Stimulated activated CD8-positive, alpha-beta memory T cell treated with anti-CD3 and anti-CD28 coated beads, Interleukin-2, amount 100 ng/mL, for 1 hour (primary cell): ENCODE measurements at places on chromosomes 13 and 19.
A peak's percentile ranks its signal among the peaks of the same experiment; 100 is the strongest.

DNA sequence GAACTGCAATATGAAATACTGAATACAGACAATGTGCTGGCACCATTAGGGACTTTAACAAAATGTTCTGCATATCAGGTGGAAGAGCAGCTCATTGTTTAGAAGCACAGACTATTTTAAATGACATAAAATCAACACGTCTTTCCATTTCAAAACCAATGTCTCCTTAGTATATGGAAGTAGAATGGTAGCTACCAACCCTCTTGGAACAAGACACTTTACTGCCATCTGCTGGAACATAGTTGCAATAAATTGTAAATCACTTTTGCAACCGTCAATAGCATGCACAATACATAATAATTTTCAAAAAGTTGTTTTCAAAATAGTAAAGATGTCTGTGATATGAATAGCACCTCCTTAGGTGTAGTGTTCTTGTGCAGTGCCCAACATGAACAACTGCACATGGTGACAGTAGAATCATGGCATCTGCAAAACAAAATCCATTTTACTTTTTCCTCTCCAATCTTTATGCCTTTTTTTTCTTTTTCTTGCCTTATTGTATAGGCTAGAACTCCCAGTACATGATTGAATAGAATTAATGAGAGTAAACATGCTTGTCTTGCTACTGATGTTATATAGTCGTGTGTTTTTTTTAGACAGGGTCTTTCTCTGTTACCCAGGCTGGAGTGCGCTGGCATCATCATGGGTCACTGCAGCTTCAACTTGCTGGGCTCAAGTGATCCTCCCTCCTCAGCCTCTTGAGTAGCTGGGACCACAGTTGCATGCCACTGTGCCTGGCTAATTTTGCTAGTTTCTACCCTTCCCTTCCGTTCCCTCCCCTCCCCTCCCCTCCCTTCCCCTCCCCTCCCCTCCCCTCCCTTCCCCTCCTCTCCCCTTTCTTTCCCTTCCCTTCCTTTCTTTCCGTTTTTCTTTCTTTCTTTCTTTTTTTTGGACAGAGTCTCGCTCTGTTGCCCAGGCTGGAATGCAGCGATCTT, 7.8 kb upstream of the LYPD5 start:
- no peak for DNase-seq

DNA sequence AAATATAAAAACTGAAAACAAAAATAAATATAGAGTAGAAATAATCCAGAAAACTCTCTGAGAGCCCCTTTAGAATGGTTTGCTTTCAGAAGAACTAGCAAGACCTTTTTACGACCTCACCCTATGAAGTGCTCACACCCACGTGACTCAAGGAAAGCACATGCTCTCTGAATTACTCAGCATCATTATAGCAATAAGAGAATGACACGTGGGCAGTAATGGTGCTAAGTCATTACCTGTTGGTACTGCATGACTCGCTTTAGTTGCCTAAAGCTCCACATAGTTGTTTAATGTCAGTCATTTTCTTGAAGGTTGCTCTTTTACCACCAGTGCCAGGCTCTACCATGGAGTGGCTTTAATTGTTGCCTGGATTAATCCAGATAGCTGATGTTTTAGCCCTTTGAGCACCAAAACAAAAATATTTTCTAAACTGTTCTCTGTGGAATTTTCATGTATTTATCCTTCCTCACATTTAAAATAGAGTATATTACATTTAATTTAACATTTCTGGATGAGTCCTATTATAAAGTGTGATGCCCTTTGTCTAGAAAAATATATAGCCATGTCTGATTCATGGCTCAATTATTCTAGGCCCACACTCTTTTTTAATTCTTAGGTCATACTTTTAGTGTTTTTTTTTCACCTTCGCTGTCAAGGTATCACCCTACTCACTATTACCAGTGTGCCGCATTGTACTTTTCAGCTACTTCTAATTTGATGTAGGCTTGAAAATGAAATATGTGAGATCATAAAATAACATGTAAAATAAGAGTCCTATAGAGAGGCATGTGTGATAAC, 56.8 kb downstream of the THSD1 start:
- no peak for DNase-seq

DNA sequence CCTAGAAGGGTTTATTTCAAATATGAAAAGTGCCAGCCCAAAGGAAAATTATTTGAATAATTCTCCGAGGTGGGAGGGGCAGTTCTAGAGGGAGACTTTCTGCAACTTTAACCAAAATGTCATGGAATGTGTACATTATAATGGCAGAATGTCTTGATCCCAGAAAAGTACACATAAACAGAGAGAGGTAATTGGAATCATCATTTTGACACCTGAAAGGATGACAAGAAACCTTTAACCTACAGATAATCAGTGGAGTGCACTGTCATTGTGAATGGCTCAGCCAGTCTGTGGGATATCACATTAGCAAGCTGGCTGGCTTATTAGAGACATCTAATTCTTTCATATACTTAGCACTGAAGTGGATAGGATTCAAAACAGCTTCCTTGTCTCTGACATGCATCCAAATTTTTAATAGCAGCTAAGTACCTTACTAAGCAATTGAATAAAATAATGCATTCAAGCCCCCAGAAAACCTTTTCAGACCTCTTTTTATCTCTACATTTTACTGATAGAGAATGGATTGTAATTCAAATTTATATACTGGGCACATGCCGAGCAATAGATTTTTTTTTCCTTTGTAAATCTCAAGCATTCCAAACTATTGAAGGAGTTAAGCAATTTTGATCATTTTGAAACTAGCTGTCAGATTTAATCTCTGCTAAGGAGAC, 468.6 kb downstream of the COG6 start:
- DNase-seq = no peak

DNA sequence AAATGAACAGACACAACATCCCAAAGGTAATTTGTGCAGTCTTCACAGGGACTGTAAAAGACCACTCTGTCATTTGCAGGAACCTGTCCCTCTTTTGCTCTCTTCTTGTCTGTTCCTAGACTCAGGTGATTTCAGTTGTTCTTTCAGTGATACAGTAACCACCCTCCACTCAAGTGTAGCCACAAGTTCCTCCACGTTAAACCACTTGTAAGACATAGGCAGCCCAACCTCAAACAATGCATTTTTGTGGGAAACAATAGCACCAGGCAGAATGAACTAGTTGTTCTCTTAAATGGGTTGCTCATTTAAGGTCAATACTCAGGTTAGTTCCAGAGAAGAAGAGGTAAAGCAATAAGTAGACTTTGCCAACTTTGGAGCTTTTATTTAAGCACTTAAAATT, 359.4 kb downstream of the MZT1 start:
- DNase-seq = no peak

- no peak for DNase-seq
These were observed 2.5 kb upstream of the DBP start for GRCh38 chr19:48639483-48640375.

DNA sequence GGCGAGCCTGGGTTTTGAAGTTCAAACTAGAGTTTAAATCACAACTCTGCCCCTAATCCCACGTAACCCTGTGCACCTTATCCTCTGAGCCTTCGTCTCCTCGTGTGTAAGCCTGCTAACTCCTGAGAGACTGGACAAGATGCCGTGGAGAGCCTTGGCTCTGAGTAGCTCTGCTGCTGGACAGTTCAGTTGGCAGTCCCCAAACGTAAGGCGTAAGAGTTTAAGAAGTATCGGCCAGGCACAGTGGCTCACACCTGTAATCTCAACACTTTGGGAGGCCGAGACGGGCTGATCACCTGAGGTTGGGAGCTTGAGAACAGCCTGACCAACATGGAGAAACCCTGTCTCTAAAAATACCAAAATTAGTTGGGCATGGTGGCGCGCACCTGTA, 4.7 kb upstream of the CD79A start:
- no peak for DNase-seq

- DNase-seq = peak; percentile 65
These were observed at the start of gene ZNF677 for GRCh38 chr19:53254411-53255341. ZNF677 (minus strand) TSS chr19:53254873; CDS start chr19:53251550, 3,323 bp downstream.

- DNase-seq = no peak
These were observed 56.8 kb downstream of the KLF12 start for GRCh38 chr13:74077375-74077774.

DNA sequence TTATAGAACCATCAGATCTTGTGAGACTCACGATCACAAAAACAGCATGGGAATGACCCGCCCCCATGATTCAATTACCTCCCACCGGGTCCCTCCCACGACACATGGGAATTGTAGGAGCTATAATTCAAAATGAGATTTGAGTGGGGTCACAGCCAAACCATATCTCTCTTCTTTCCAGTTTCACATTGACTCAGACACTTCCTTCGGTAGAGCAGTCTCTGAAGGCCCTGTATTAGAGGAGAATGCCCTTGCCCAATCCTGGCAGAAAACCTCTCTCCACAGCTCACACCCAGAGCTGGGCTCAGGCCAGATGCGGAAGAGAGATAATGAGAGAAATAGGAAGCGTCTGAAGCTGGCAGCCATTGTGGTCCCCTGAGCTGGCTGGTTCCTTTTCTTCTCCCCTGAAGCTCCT, 72.4 kb upstream of the CLDN10 start:
- DNase-seq = no peak

GRCh38 chr19:924553-925086, 1.2 kb upstream of the ARID3A start:
- DNase-seq = no peak

GRCh38 chr13:73938372-73939070, 195.7 kb downstream of the KLF12 start:
- DNase-seq = no peak

- DNase-seq = no peak
These were observed 283.1 kb downstream of the DCT start for GRCh38 chr13:94196413-94196812.

DNA sequence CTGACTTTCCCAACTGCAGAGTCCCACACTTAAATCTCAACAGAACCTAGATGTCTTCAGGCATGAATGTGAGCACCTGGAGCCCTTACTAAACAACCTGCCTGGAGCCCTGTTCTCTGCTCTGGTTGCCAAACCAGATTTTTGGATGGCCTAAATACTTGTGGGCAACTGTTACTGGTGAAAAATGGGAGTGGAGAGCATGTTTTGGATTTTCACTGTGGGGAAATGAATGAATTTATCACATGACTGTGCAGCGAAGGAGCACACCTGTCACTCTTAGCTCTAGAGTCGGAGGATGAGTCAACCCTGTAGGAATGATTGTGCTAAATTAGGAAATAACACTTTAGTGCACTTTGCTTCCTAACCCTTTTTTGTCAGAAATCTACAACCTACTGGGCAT, 30.3 kb downstream of the SHISA2 start:
- no peak for DNase-seq
